ENCODE measurements at places on chromosomes 2 and 18.

DNA sequence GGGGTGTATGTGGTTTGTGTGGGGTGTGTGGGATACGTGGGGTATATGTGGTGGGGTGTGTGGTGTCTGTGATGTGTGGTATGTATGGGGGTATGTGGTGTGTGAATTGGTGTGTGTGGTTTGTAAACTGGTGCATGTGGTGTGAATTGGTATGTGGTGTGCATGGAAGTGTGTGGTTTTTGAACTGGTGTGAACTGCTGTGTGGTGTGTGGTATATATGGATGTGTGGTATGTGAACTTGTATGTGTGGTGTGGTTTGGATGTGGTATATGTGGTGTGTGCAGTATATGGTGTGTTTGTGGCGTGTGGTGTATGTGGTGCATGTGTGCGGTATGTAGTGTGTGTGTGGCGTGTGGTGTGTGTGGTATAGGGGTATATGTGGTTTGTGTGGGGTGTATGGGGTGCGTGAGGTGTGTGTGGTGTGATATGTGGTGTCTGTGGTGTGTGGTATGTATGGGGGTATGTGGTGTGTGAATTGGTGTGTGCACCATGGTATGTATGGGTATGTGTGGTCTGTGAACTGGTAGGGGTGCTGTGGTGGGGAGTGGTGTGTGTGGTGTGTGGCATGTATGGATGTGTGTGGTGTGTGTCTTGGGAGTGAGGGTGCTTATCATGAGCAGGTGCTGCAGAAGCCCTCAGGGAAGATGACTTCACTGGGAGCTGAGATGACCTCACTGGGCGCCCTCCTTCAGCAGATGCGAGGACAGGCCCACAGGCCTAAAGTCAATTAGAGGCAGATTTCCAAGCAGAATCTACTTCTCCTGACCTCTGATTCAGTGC, 209.6 kb upstream of the TNP1 start:
- DNase-seq: no peak

DNA sequence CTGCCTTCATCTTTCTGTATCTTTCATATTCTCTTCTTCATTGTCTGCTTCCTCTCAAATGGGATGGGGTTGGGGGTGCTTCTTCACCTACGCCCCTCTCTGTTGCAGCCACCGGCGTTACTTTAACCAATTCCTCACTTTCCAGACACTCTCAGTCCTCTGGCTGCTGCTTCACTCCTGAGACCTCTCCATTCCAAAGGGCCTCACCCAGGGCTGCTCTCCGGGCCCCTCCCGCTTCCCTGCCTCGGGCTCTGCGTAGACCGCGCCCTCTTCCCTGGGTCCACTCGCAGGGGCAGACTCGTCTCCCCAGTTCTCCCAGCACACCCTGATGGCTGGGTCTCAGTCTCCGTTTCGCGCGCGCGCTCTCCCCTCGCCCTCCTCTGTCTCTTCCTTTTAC, 926 bp downstream of the SERPINB8 start:
- DNase-seq: no peak

DNA sequence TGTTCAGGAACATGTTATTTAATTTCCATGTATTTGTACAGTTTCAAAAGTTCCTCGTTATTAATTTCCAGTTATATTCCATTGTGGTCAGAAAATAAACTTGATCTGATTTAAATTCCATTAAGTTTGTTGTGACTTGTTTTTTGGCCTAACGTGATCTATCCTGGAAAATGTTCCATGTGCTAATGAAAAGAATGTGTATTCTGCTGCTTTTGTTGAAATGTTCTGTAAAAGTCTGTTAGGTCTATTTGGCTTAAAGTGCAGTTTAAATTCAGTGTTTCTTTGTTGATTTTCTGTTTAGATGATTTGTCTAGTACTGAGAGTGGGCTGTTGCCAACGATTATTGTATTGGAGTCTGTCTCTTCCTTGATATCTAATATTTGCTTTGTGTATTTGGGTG, 148.0 kb downstream of the UBR3 start:
- no peak for DNase-seq

DNA sequence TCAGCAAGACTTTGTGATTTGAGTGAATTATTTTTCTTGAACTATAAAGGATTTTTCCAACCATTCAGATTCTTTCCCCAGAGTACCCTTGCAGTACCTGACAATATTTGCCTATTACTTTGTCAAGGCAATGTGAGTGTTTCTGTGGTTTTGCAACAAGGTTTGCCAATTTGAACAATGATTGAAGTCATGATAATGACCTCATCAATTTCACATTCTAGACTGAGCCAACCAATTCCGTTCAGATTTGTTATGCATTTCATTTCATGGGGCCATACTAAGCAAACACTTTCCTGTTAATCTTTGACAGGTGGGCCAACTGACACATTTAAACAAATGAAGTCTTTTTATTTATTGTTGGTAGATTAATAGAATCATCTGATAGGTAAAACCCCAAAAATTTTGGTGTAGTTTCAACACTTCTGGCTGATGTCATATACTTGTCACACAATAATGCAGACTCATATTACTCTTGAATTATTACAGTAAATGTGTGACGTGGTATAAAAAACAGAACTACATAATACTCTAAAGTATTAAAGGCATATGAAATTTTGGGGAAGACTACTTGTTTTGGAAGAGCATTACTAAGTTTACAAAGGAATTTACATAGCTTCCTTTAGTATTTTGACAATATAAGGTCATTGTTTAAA, 526.4 kb downstream of the DPP10 start:
- DNase-seq: no peak

All from activated T-helper 1 cell treated with Interleukin-2 at 50 U/mL for 16 hours (primary cell).